IPS DF 6.9 (cell line): ENCODE measurements at places on chromosomes 12 and 14.

- no peak overlapping the region for H3K4me3 ChIP-seq
- no peak for DNase-seq
- H3K27ac ChIP-seq: no peak overlapping the region
- no peaks in the 10 kb centered on the region for H3K36me3 ChIP-seq
These were observed 32.4 kb downstream of the PIGH start for GRCh38 chr14:67567654-67568053.

- no peak overlapping the region for H3K4me3 ChIP-seq
- H3K4me1 ChIP-seq: no peaks in the 10 kb centered on the region; the same call in 1 of the 2 replicates
- no peaks in the 10 kb centered on the region for H3K36me3 ChIP-seq
These were observed 63.0 kb downstream of the FOS start for GRCh38 chr14:75341620-75342019.

- peaks cover 6% of the 10 kb centered on the region; the same call in 1 of the 2 replicates for H3K36me3 ChIP-seq
- H3K27me3 ChIP-seq: no peaks in the 10 kb centered on the region
- no peak for DNase-seq
These were observed 682 bp downstream of the ERBB3 start for GRCh38 chr12:56080556-56081138.

DNA sequence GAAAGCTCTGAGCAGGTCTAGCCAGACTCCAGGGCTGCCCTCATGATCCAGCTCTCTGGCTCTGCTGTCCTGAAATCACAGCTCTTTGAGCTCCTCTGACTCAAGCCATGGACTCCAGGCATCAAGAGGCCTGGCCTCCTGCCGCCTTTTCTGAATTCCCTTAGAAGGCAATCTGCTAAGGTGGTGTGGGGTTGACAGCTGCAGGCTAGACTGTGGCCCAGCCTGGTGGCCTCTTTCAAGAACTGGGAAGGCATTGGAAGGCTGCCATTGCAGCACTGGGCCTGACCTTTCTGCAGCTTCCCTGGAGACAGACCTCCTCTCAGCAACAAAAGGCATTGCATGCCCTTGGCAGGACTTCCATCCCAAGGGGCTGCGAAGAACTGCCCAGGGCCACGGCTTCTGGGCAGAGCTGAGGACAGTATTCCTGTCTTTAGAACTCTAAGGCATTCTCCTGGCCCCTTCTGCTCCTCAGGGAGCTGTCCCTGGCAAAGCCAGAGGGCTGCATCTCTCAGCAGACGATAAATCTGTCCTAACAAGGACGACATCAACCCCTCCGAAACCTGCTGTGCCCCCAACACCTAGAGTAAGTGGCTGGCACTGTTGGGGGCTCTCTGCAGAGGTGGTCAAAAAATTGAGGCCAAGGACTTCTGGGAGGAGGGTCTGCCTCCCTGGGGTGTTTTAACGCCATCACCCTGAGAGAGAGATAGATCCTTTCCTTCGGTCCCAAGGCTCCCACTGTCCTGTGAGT, 115.6 kb downstream of the RBM19 start:
- no peaks in the 10 kb centered on the region for H3K4me1 ChIP-seq
- no peak for DNase-seq
- no peak overlapping the region for H3K27ac ChIP-seq

- no peak for DNase-seq
- no peaks in the 10 kb centered on the region for H3K36me3 ChIP-seq
- H3K4me3 ChIP-seq: no peak overlapping the region
- H3K27me3 ChIP-seq: no peaks in the 10 kb centered on the region
- H3K4me1 ChIP-seq: no peaks in the 10 kb centered on the region
These were observed 24.2 kb upstream of the NOVA1 start for GRCh38 chr14:26621807-26622560.

GRCh38 chr12:64009321-64010068, 165.0 kb downstream of the SRGAP1 start:
- no peak for DNase-seq
- H3K4me1 ChIP-seq: no peaks in the 10 kb centered on the region
- no peak overlapping the region for H3K27ac ChIP-seq
- H3K27me3 ChIP-seq: no peaks in the 10 kb centered on the region

DNA sequence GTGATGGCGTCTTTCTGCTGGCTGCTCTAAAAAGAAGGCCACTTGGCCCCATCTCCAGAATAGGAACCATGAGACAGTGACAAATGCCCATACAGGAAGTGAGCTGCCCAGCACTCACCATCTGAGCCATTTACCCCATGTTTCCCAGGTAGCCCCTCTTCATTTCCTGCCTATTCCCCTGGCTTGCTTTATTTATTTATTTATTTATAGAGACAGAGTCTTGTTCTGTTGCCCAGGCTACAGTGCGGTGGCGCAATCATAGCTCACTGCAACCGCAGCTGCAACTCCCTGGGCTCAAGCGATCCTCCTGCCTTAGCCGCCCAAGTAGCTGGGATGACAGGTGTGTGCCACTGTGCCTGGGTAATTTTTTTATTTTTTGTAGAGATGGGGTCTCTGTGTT, 71.2 kb downstream of the RIN3 start:
- H3K4me1 ChIP-seq: no peaks in the 10 kb centered on the region

- no peaks in the 10 kb centered on the region for H3K36me3 ChIP-seq
- H3K4me3 ChIP-seq: no peak overlapping the region
- no peak overlapping the region for H3K27ac ChIP-seq
- no peaks in the 10 kb centered on the region for H3K4me1 ChIP-seq
- H3K27me3 ChIP-seq: no peaks in the 10 kb centered on the region
These were observed 461.0 kb downstream of the GXYLT1 start for GRCh38 chr12:41683513-41684240.

GRCh38 chr12:101746196-101746595, 6.9 kb upstream of the SYCP3 start:
- H3K4me3 ChIP-seq: no peak overlapping the region
- DNase-seq: no peak
- H3K36me3 ChIP-seq: peaks cover 2% of the 10 kb centered on the region; the same call in 1 of the 2 replicates

DNA sequence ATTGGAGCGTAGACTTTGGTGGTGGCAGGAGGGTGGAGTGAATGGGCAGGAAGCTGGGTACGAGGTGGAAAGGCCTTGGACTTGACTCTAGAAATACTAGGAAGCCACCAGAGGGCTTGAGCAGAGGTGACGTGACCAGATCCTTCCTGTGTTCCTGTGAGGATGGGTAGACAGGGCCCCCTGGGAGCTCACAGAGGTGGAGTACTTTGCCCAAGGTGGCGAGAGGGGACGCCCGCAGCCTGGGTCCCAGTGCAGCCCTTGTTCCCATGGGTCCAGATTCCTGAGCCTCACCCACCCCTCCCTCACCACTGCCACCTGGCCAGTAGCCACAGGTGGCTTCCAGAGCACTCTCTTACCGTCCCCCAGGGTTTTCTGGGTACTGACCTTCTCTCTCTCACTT, 89.8 kb downstream of the KIF26A start:
- DNase-seq: no peak
- H3K4me3 ChIP-seq: no peak overlapping the region
- H3K27ac ChIP-seq: no peak overlapping the region
- peaks cover 5% of the 10 kb centered on the region for H3K4me1 ChIP-seq
- no peaks in the 10 kb centered on the region for H3K36me3 ChIP-seq

GRCh38 chr12:77813558-77813957, 17.1 kb upstream of the NAV3 start:
- DNase-seq: no peak
- no peaks in the 10 kb centered on the region for H3K36me3 ChIP-seq
- H3K4me1 ChIP-seq: no peaks in the 10 kb centered on the region
- H3K27ac ChIP-seq: no peak overlapping the region
- H3K4me3 ChIP-seq: no peak overlapping the region
- no peaks in the 10 kb centered on the region for H3K27me3 ChIP-seq

- no peak overlapping the region for H3K4me3 ChIP-seq
- DNase-seq: peak; percentile 29
- H3K27ac ChIP-seq: no peak overlapping the region
- no peaks in the 10 kb centered on the region for H3K36me3 ChIP-seq
- no peaks in the 10 kb centered on the region for H3K27me3 ChIP-seq
These were observed 73.7 kb downstream of the CIT start for GRCh38 chr12:119803381-119803791.

DNA sequence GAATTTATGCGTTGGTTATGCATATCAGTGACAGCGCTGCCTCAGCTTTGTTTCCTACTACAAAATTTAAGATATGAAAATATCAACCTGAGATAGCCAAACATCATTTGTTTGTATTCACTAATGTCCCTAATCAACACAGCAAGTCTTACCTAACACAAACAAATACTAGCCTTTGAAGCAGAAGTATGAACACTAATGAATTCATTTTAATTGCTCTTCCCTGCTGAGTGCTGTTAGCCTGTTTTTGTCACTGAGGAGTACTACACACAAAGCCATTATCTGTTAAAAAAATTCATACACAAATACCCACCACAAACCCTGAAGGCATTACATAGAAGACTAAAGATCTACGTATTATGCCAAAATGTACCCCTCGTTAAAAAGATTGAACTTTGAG, 150.8 kb downstream of the HELB start:
- H3K4me1 ChIP-seq: no peaks in the 10 kb centered on the region
- H3K36me3 ChIP-seq: no peaks in the 10 kb centered on the region
- DNase-seq: no peak
- no peaks in the 10 kb centered on the region for H3K27me3 ChIP-seq
- no peak overlapping the region for H3K4me3 ChIP-seq

DNA sequence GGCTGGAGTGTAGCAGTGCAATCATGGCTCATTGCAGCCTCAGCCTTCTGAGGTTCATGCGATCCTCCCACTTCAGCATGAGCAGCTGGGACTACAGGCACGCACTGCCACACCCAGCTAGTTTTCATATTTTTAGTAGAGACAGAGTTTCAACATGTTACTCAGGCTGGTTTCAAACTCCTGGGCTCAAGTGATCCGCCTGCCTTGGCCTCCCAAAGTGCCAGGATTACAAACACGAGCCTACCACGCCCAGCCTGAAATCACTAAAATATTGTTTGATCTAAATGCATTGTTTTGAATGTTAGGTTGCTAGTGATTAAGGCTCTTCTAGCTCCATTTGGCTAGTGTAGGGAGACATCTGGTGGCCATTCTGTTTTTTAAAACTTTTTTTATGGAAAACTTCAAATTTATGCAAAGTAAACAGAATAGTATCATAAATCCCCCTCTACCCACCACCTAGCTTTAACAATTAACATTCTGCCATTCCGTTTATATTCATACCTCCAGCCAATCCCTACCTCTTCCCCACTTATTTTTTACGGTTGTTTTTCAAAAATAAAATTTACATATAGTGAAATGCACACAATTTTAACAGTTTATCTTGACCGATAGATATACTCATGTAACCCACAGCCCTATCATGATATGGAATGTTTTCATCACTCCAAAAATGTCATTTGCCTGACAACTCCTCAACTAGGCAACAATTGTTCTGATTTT, 37.8 kb downstream of the MYO1H start:
- no peaks in the 10 kb centered on the region for H3K4me1 ChIP-seq
- H3K4me3 ChIP-seq: no peak overlapping the region
- H3K27ac ChIP-seq: no peak overlapping the region
- no peak for DNase-seq

DNA sequence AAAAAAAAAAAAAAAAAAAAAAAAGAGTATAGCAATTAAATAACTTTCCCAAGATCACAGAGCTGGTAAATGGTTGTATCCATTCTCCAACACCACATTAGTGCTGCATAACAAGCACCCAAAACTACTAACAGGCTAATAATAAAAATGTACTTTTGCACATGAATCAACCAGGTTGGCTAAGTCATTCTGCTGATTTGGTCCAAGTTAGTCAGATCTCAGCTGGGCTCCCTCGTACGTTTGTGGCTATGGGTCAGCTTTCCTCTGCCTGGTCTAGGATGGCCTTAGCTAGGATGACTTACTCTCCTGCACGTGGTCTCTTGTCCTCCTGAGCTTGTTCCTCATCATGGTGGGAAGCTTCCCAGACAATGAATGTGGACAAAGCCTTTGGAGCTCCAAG, 7.9 kb upstream of the PLEKHG6 start:
- DNase-seq: no peak
- H3K27ac ChIP-seq: no peak overlapping the region
- H3K4me1 ChIP-seq: no peaks in the 10 kb centered on the region
- no peak overlapping the region for H3K4me3 ChIP-seq
- no peaks in the 10 kb centered on the region for H3K27me3 ChIP-seq

DNA sequence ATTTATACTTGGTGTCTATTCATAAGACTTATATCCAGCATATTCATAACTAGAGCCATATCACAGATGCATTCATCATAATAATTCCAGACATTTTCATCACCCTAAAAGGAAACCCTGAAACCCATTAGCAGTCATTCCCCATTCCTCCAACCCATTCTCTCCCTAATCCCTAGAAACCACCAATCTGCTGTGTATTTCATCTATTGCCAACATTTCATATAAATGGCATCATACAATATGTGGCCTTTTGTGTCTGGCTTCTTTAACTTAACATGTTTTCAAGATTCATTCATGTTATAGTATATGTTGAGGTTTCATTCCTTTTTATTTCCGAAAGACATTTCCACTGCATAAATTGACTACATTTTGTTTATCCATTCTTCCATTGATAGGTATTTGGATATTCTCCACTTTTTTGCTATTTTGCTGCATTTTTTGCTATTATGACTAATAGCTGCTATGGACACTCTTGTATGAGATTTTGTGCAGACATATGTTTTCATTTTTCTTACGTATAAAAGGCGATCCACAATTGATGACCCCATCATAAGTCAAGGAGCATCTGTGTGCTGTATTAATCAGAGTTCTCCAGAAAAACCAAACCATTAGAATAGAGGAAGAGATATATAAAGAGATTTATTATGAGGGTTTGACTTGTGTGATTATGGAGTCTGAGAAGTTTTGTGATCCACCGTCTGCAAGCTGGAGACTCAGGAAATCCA, 5.1 kb upstream of the OAS2 start:
- no peak for DNase-seq
- H3K27me3 ChIP-seq: no peaks in the 10 kb centered on the region
- H3K27ac ChIP-seq: no peak overlapping the region
- no peak overlapping the region for H3K4me3 ChIP-seq
- no peaks in the 10 kb centered on the region for H3K4me1 ChIP-seq

DNA sequence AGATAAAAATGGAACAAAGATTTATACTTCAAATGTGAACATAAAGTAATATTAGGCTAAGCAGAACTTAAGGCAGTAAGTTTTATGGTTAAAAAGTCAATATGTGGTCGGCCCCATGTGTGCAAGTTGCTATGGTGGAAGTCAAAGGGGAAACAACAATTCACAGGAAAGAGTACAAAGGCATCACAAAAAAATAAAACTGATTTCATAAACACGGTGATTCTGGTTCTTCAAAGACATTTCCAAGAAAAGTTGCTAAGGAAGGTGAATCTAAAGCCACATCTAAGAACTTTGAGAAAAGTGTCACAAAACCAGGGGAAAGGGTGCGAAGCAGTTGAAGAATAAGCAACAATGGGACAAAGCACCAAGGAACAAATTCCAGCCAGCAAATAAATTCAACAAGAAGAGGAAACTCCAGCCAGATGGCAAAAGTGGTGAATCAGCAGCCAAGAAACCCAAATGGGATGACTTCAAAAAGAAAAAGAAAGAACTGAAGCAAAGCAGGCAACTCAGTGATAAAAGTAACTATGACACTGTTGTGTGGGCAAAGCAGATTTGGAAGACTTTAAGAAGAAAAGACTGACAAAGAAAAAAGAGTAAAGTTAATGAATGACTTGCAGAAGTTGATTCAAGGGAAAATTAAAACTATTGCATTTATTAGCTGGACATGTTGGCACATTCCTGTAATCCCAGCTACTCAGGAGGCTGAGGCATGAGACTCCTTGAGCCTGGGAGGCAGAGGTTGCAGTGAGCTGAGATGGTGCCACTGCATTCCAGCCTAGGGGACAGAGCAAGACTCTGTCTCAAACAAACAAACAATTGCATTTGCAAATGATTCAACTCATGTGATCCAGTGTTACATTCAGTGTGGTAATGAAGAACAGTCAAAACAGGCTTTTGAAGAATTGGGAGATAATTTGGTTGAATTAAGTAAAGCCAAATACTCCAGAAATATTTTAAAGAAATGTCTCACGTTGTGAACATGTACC, 19.5 kb downstream of the PTGDR start:
- DNase-seq: no peak
- H3K27ac ChIP-seq: no peak overlapping the region
- H3K4me1 ChIP-seq: no peaks in the 10 kb centered on the region
- no peak overlapping the region for H3K4me3 ChIP-seq
